ENCODE measurements at places on chromosomes 3 and 15.

DNA sequence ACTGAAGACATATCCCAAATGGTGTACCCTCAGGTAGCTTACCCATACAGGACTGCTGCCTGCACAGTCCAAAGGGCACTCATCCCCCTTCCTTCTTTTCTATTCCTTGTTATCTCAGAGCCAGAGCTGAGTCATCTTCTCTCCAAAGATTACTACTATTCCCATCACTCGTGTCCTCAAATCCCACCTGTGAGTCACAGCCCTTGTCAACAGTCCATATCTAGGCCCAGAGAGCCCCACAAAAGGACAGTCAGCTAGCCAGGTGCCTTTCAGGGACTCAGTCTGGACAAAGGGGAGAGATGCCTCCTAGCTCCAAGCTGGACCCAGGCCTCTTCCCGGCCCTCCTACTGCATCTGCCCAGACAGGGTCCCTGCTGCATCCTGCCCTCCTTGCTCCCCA lies 11.0 kb downstream of the PARP16 start:
- no peak for DNase-seq

DNA sequence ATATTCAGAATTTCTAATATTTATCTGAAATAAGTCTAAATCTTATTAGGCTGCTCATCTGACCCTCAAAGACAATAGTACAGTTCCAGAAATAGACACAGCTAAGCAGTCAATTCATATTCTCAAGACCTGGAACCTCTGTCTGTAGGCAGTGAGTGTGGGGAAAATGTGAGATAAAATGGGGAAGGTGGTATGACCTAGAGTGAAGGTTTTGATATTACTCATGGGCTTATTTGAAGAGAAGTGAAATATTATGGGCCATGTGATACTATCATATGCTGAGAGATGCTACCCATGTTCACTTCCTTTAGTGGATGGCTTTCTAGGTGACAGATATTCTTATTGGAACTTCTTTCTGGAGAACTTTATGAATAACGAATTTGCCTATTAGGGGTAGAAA lies 33.5 kb downstream of the TGFBR2 start:
- DNase-seq, result no peak

- DNase-seq, result no peak
These were observed 9.4 kb downstream of the PTPRG start for GRCh38 chr3:61570813-61571212.

- DNase-seq, result no peak
These were observed 56.1 kb upstream of the CPNE4 start for GRCh38 chr3:132090921-132091320.

GRCh38 chr3:151037746-151038477 lies 47.6 kb upstream of the MED12L start:
- no peak for DNase-seq

- no peak for DNase-seq
These were observed 60.8 kb downstream of the NSMCE3 start for GRCh38 chr15:29208836-29209235.

DNA sequence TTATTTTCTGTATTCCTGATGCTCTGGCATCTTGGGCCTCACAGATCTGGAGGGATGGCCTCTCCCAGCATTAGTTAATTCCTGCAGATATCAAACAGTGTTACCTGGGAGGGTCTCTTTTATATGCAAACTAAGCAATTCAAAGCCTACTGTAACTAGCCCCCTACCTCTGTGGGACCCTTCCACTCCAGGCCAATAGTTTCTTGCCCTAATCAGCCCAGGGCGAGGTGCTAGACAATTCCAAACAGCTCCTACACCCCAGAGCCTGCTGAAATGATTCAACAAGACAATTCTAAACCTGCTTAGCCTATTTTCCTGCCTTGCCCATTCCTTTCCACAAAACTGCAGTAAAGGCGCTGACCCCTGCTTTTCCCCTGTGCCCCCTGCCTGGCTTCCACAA lies 106.6 kb upstream of the IGSF10 start:
- DNase-seq, result no peak

DNA sequence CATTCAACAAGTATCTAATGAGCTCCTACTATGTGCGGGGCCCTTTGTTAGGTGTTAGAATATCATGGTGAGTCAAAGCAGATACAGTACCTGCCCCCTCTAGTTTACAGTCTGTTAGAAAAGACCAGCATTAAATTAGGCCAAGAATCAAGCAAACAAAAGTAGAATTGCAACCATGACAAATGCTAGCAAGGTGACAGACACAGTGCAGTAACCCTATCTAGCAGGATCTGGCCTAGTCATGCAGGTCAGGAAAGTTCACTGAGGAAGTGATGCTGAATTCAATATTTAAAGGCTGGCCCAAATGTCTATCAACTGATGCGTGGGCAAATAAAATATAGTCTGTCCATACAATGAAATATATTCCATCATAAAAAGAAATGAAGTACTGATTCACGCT lies 200.7 kb downstream of the RORA start:
- no peak for DNase-seq

GRCh38 chr15:35654332-35654731 lies 108.4 kb upstream of the DPH6 start:
- no peak for DNase-seq

DNA sequence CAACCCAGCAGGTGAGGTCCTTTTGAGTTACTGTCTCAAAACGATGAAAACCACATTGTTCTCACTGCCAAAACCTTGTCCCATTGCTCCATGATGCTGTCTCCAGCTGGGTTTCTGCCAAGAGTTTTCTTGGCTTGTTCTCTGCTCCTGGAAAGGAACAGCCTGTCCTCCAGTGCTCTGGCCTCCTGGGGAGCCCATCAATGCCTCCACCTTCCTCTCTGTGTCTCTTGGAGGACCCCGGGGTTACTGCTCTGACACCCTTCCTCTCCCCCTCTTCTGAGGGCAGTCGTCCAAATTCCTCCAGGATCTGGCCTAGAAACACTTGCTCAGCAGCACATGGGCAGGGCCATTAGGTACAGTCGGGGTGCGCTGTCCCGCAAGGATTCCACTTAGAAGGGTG lies 63.9 kb upstream of the RGMA start:
- DNase-seq, result no peak

DNA sequence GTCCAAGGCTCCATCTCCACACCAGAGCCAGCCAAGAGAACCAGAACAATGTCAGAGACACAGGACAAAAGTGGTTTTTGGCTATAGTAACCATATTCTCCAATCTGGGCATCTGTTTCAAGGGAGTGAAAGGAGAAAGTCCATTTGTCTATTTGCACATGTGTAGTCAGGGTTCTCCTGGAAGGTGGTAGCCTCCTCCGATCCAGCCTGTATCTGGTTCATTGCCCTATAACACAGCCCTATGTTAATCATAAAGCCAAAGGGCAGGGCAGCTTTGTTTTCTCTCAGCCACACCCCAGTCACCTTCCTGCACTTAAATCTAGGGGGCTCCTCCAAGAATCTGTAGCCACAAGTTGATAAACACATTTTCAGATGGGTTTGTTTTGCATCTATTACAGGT lies 128.1 kb upstream of the ADPGK start:
- DNase-seq, result no peak

GRCh38 chr3:138389841-138390581 lies 41.6 kb downstream of the MRAS start:
- DNase-seq, result no peak

- DNase-seq, result peak; percentile 48
These were observed 71.5 kb upstream of the PLXNA1 start for GRCh38 chr3:126911162-126912026.

DNA sequence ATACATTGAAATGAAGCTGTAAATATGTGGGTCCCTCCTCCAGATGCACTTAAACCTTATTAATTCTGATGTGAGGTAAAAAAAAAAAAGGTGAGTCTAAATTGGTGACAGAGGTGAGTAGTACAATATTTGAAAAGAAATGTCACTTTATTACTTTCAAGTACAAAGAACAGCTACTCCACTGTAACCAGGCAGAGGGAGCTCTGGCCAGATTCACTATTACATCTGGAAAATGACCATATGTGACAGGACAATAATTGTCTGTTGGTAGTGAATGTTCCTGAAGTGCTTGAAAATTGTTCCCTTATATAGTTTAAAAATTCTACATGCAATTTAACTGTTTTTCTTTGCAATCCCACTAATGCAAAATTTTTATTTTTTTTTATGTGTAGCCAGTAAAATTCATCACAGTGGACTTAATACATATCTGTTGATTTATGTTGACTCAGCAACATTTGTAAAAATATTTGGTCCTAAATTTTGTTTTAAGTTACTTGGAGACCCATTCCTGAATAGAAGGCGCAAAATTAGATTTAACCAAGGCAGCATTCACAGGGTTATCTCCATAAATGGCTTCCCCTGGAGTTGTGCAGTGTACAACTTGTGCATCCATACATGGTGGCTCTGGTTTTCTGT lies 231.9 kb upstream of the TBC1D5 start:
- DNase-seq, result no peak

DNA sequence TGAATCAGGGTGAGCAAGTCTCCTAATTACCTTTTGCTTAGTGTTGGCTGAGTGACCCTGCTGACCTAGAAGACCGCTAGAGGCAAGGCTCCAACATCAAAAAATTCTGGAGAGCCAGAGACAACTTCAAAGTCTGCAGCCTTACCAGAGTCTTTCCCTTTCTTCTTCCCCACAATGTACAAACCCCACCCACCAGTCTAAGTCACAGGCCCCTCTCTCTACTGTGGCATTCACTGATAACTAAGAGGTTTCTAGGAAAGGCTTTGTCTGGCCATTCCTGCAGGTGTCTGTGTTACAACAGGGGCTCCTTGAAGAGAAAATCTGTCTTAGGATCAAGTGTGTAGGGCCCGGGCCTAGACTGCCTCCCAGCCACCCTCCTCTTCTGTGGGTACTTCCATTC lies 525 bp downstream of the MYH15 start:
- DNase-seq, result no peak

GRCh38 chr3:38186781-38187180 lies 21.4 kb downstream of the OXSR1 start:
- no peak for DNase-seq

GRCh38 chr15:77542491-77543001 lies 90.2 kb downstream of the LINGO1 start:
- no peak for DNase-seq

DNA sequence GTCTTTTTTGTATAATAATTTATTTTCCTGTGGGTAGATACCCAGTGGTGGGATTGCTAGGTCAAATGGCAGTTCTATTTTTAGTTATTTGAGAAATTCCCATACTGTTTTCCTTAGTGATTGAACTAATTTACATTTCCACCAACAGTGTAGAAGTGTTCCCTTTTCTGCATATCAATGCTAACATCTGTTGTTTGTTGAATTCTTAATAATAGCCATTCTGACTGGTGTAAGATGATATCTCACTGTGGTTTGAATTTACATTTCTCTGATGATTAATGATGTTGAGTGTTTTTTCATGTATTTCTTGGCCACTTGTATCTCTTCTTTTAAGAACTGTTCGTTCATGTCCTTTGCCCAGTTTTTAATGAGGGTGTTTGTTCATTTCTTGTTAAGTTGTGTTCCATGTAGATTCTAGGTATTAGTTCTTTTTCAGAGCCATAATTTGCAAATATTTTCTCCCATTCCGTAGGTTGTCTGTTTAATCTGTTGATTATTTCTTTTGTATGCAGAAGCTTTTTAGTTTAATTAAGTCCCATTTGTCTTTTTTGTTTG lies 713.3 kb upstream of the EPHA6 start:
- no peak for DNase-seq

GRCh38 chr15:60372227-60372626 lies 25.6 kb downstream of the ANXA2 start:
- no peak for DNase-seq

DNA sequence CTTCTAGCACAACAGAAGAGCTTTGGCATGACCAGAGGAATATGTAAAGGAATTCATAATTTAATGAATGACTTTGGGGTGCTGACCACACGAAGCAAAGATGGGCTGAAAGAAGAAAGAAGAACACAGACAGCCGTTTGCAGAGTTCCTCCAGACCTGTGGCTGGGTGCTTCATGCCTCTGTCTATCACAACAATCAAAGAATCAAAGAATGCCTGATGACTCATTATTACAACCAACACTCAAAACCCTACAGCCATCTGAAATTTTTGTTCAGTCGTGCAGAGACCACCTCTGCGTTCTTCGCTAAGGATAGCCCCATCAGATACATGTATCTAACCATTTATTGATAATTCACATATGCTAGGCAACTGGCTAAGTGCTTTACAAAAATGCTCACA lies 129.0 kb upstream of the PRICKLE2 start:
- no peak for DNase-seq

GRCh38 chr3:186998937-186999368 lies 68.6 kb downstream of the ST6GAL1 start:
- DNase-seq, result no peak

- DNase-seq, result no peak
These were observed 77.5 kb downstream of the IGF1R start for GRCh38 chr15:98725874-98726273.

- no peak for DNase-seq
These were observed 263.8 kb downstream of the FEZF2 start for GRCh38 chr3:62109534-62109933.
